Colonic mucosa (tissue), 4 donors: ENCODE measurements at places on chromosomes 3 and 15.

- no peak for DNase-seq
Measured at GRCh38 chr15:35519541-35520149, 26.3 kb downstream of the DPH6 start.

GRCh38 chr3:61691466-61691865 lies 130.1 kb downstream of the PTPRG start:
- no peak for DNase-seq

DNA sequence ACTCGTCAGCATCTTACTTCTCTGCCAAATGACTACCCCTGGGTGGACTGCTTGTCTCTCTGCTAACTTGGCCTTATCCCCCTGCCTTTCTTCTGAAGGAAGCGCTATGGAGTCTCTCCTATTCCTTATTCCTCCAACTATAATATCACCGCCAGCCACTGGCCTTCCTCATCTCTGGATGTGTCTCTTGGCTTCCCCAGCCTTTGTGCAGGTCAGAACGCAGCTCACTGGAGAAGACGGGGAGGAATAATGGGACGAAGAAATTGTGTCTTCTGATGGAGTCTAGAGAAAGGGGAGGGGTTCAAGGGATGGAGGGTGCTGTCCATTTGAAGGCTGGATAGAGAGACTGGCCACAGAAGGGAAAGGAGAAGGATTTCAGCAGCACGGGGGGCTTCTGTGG lies 16.9 kb downstream of the ITGA11 start:
- DNase-seq: peak; percentile 3

GRCh38 chr3:47365213-47366153 lies 15.3 kb upstream of the PTPN23 start:
- peak; percentile 44 for DNase-seq

DNA sequence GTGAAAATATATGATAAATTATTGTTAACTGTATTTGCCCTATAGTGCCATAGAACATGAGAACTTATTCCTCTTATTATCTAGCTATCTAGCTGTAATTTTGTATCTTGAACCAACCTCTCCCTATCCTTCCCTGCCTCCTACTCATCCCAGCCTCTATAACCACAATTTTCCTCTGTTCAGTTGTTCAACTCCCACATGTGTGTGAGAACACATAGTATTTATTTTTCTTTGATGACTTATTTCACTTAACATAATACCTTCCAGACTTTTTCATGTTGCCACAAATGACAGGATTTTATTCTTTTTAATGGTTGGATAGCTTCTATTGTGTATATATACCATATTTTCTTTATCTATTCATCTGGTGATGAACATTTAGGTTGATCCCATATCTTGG lies 85.4 kb upstream of the SUCLG2 start:
- no peak for DNase-seq

- DNase-seq: peak; percentile 88
Measured at GRCh38 chr15:100918034-100918689, 995 bp upstream of the LRRK1 start.

DNA sequence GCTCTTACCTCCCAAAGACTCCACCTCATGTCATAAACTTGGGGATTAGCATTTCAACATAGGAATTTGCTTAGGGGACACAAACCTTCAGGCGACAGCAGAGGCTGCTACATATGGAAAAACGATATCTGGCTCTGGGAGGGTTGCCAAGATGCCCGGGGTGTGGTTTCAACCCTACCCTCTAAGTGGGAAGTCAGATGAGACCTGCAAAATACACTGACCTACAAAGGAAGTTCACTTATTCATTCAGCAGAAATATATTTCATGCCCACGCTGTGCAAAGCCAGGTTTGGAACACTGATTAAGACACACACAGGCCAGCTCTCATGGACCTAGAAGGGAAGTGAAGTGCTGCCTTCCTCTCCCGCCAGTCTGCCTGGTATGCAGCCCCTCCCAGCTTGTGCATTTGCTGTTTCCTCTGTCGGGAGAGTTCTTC lies 239.3 kb downstream of the FEZF2 start:
- peak; percentile 78 for DNase-seq

DNA sequence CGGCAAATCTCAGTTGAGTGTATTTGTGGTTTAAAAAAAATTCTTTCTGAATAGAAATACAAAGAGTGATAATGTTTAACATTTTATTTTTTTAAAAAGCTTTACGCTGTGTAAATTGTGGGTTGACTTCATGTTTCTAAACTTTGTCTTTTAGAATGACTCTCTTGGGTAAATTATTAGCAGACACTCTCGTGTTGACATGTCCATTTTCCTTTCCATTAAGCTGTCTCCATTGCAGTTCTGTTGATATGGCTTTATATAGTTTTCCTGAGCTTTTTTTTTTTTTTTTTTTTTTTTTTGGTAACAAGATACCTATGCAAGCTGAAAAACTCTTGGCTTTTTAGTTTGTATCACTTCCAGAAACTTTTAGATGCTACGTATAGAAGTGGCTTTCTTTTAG lies 92.6 kb downstream of the IGF1R start:
- DNase-seq: no peak

- DNase-seq: peak; percentile 57
Measured at GRCh38 chr3:149971403-149972075, 844 bp upstream of the PFN2 start.

DNA sequence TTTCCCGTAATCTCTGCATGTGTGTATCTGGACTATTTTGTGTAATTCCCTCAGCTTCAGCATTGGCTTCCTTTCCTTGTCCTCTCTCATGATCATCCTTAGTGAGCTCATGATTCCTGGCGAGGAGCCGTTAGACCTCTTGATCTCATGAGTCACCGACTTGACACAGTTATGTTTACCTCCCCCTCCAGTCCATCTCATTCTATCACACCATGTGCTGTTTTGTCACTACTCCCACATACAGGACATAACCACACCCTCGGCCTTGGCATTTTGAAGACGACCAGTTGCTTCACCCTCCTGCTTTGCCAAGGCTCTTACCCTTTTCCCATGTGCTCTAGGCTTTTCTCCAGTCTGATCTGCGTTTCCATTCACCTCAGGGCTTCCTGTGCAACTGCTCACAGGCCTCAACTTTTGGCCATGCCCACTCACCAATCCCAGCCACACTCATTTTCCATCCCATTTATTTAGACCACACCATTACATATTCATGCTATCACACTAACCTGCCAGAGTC lies 41.5 kb downstream of the CP start:
- DNase-seq: peak; percentile 61

DNA sequence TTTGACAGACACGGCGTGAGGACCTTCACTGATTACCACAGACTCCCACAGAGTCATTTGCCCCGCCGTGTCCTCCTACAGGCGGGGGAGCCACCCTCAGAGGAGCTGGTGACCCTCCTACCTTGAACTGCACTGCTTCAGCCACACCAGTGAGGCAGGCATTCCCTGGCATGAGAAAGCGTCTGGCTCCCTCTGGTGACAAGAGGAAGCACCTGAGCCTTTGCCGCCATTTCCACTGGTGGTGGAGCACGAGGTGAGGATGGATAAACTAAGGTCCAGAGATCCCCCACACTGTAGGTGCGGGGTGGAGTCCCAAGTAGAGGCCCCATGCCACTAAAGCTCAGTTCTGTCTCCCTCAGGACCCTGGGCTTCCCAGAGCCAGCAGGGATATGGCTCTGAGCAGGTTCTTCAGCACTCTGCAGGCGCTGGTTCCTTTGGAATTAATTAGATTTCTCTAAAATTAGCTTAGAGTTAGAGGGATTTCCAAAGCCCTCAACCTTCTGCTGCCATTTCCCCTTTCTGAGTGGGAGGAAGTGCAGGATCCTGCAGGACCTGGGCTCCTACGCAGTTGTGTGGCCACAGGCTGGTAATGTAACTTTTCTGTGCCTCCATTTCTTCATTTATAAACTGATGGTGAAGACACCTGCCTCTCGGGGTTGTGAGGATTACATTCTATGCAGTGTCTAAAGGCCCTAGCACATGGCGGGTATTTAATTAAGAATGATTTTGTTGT lies 224.0 kb downstream of the SLCO3A1 start:
- peak; percentile 78 for DNase-seq

DNA sequence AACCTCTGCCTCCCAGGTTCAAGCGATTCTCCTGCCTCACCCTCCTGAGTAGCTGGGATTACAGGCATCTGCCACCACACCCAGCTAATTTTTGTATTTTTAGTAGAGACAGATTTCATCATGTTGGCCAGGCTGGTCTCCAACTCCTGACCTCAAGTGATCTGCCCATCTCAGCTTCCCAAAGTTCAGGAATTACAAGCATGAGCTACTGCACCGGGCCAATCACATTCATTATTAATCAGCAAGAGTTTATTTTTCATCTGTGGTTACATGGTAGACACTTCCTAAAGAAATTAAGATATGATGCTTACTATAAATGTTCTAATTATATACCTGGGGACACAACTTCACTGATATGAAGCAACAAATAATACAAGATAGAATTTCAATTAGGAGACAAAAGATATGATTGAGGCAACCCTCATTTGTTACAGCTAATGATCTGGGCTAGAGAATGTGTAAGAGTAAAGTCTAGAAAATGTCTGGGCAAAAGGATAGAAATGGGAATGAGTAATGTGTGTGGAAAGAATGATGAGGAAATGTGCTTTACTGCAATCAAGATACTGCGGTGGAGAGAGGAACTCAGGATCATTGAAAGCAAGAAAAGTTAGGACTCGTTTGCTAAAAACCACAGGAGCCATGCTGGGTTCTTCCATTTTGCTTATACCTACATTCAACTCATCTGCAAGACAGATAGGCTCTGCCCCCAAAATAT lies 366.8 kb downstream of the ZIC1 start:
- no peak for DNase-seq

DNA sequence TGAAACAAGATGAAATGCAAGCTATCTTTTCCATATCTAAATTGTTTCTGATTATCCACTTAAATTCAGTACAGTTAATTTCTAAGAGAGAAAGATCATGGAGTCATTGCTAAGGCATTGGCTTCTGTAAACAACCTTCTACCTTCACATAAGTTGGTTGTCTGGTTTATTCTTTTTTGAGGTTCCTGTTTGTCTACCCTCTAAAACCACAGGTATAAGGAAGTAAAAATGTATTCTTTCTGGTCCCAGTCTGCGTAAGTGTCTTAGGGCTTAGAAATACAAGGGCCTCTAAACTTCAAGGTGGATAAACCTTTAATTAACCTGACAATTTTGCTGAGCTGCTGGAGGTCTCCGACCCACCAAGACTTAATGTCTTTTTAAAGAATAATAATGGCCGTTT lies 3.6 kb upstream of the ATOSA start:
- DNase-seq: no peak

DNA sequence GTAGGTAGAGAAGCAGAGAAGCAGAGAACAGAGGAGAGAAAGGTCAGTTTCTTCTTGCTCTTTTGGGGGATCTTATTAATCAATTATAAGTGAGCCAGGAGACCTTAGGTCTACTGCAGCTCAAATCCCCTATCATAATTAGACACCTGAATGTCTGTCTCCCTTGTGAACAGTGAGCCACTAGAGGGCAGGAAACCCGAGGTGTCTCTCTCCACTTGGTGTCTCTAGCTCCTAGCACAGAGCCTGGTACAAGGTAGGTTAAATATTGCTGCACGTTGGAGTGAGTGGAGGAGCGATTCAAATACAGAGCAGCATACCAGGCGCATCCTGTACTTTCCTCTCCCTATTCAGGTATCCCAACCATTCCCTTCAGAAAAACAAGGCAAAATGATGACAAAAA lies 2.0 kb upstream of the ST8SIA2 start:
- DNase-seq: no peak

- peak; percentile 24 for DNase-seq
Measured at GRCh38 chr3:116339441-116340028, 105.8 kb downstream of the LSAMP start.

- no peak for DNase-seq
Measured at GRCh38 chr3:24272875-24273274, 221.8 kb downstream of the THRB start.

DNA sequence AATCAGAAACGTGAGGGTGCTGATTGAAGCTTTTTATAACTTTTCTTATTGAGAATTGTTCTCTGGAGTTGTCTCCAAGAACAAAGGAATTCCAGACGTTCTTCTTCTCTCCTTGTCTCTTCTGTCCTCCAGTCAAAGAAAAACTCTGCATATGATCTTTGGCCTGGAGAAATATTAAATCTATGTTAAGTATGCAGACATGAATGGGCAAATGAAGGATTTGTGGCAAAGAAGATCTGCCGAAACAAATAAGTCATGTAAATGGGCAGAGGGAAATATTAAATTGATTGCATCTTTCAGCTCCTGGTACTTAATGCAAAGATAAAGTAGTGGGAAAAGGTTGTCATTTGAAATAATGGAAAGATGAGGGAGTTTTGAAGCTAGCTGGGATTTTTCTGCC lies 74.9 kb downstream of the IGF1R start:
- no peak for DNase-seq

DNA sequence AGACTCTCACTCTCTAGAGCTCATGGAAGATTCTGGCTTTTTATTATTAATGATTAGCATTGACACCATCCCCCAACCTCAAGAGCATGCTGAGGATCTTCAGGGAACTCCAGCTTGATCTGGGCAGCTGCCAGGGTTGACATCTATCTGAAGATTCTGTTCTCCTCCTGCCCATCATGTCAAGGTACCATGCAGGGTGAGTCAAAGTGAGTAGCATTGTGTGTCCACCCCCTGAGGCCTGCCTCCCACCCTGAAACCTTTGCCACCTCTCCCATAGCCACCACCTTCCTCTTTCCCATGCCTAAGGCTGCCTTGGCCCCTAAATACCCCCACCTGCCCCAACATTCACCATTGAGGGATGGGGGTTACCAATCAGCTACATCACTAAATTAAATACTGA lies 70.1 kb upstream of the SLCO3A1 start:
- no peak for DNase-seq

DNA sequence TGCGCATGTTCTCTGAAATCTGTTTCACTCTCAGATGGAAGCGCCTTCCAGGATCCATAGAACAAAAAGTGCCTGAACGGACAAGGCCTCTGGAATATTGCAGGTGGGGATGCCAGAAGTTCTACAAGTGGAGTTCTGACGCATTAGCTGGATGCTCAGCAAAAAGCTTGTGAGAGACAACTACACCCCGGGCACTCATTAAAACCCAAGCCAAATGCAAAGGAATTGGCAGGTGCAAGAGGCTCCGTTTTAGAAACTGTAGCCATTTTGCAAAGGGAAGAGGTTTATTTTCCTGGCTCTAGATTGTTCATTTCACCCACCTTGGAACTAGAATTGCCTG lies 35.2 kb upstream of the SLC24A5 start:
- no peak for DNase-seq
